ENCODE measurements at places on chromosomes 1 and 21. TPM values are rescaled to one million over a fixed set of nuclear protein-coding genes. Genes with fewer than 3 reads are reported as not detected.

PUM1 gene
- 65.8 TPM for total RNA-seq

VASH2 gene
- total RNA-seq, result 3.5 TPM

ETV3L gene
- not detected for total RNA-seq

LCE6A gene
- total RNA-seq, result not detected

FCRL5 gene
- not detected for total RNA-seq
